ENCODE measurements at places on chromosomes 1 and 21.

DNA sequence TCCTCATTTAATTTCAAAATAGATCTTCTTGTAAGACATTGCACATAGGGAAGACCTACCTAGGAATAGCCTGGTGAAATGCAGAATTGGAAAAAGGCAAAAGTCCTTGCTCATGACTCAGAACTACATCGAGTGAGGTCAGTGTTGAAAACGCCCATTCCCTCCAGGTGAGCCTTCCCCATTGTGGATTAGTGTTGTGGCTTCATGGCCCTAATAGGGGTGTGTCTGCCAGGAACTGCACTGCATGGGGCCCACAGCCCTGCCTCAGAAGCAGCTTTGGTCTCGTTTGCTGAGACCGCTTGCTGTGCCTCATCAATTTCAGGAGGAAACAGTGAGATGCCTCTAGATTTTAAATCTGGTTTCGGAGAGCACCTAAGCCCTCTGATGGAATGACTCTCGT lies 17.0 kb downstream of the TFF3 start:
- DNase-seq = no peak

GRCh38 chr1:113657556-113658063 lies 101.7 kb downstream of the PHTF1 start:
- no peak for DNase-seq

DNA sequence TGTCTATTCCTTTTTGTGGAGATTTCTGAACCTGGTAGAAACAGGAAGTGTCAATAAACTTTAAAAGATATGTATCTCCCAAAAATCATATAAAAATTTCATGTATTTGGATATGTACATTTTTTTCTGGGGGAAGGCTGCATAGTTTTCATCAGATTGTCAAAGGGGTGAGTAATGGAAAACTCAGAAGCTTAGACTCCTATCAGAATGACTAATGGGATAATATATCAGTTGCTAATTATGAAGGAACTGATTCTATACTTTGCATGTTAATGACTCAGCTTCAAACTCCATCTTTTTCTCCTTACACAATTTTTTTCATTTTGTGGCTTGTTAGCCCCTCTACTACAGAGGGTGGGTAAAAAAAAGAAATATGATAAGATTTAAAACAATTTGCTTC lies 55.9 kb downstream of the GON4L start:
- DNase-seq = no peak

GRCh38 chr1:107254306-107254705 lies 113.5 kb downstream of the NTNG1 start:
- DNase-seq = no peak

DNA sequence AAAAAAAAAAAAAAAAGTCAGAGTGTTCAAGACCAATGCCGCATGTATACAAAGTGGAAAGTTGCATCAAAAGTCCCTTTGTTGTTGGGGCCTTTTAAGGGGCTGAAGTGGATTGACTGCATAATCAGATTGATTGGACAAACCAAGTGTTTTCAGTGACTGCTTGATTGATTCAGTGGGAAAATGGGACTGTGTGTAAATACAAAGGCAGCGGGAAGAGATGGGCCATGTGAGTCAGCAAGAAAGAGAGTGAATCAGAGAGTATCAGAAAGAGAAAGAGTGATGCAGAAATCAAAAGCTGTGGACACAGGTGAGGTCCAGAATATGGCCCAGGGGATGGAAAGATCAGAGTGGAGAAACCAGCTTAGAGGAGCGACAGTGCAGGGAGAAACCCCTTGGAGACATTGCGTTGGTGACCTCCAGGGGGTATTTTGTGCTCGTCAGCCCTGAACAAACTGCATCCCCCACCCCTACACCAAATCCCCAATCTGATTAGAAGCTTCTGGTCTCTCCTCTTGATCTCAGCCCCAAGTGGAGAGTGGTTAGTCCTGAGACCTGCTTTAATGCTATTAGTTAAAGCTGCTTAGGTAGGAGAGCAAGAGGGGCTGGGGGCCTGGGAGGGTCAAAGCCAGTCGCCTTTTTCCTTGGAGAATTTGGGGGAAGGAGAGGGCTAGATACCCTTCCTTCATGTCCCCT lies 5.1 kb upstream of the ETV3L start:
- no peak for DNase-seq

DNA sequence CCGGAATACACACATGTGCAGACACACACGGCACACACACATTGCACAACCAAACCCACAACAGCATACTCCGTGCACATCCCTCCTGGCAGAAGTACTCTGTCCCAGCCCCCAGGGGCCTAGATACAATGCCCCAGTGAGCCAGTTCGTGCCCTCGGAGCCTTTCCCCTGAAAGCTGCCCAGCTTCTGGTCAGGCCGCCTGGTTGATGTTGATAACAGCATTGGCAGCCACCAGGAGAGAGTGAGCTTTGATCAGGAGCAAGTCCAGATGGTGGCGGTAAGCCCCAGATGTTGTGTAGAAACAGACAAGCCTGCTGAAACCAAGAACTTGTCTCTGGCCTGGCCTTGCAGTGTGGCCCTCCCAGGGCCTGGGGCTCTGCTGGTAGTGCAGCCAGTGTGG lies 109.1 kb downstream of the GRIK3 start:
- DNase-seq = no peak

DNA sequence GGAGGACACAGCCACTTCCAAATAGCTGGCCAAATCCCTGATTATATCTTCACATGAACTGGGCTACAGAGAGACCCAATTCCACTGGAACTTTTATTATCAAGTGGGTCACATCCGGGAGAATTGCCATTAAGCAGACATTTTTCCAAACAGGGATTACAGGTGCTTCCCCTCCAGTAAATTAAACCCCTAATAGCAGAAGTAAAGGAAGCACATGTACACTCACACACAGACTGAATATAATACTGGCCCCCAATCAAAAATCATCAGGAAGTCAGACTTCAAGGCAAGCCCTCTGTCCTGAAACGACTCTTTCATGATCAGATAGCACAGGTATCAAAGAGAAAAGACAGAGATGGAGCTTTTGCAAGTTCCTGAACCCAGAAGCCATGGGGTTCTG lies 118.6 kb upstream of the PPP2R5A start:
- DNase-seq = no peak

DNA sequence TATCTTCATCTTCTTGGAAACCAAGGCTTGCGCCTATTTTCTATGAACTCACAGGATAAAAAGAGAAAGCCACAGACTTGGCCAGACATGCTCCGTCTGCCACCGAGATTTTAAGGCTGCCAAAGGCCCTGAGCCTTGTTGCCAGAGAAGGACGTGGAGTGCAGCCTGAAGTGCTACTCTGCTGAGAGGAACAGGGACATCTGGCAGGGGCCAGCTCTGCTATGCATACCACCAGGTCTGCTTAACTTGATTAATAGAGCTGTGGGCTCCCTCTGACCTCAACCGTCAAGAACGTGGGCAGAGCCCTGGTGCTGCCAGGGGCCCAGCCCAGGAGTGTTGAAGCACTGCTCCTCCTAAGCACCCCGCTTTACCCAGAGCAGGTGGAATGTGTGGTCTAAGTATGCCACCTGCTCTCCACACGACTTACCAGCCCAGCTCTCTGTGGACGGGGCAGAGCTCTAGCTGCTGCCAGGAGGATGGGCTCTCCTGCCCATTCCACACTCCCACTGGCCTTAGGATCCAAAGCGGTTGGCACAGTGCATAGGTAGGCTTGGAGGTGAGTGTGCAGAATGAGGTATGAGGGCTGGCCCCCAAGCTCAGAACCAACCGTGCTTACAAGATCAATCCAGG lies 10.6 kb downstream of the HCRTR1 start:
- no peak for DNase-seq

DNA sequence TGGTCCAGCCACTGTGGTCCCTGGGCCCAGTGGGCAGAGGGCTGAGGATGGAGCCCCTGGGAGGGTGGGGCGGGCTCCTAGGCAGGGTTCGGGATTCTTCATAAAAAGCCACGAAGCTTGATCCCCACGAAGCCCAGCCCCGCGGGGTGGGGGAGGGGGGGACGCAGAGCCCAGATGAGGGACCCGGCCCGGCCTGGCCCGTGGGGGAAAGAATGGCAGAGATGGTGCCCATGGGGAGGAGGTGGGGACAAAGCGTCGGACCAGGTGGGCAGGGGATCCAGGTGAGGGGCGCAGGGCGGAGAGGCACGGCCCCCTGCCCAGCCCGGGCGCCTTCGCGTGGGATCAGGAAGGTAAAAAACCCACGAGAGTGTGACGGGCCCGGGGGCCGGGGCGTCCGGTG lies 6.0 kb upstream of the SMIM12 start:
- no peak for DNase-seq

DNA sequence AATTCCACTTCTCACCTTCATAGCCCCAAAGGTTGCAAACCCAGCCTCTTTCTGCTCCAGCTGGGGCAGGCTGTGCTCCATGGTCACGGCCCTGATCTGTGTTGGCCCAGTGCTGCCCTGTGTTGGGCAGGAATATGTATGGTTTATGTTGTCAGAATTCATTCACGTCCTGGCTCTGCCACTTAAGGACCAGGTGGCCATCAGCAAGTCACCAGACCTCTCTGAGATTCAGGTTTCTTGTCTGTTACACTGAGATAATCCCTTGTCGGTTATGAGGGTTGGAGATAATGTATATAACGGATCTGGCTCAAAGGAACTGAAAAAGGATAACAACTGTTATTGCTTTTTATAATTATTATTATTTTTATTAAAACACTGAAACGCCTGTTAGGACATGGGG lies 39.1 kb upstream of the SELENON start:
- no peak for DNase-seq

- DNase-seq = no peak
Measured at GRCh38 chr1:4597020-4597419, 57.4 kb upstream of the AJAP1 start.

GRCh38 chr1:234780112-234780511 lies 170.1 kb upstream of the IRF2BP2 start:
- no peak for DNase-seq

GRCh38 chr21:21101911-21102310 lies 103.7 kb downstream of the NCAM2 start:
- DNase-seq = no peak

DNA sequence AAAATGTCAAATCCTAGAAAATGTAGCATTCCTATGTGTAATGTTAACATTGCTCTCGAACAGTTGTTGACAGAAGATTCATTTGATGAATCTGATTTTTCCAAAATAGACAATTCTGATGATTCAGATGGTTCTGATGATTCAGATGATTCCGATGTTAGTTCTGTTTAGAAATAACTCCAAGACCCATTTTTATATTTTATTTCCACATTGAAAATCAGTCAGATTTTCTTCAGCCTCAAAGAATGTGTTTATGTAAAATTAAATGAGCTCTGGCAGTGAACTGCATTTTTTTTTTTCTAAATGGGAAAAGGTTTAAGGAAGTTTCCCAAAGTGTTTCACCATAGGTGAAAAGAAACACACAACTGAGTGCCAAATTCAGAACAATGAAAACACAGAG lies 136.5 kb downstream of the TSEN15 start:
- DNase-seq = no peak

GRCh38 chr1:67213164-67213563 lies 46.9 kb downstream of the IL23R start:
- peak; percentile 22 for DNase-seq

- DNase-seq = no peak
Measured at GRCh38 chr1:32798191-32798590, 19.0 kb downstream of the YARS1 start.

DNA sequence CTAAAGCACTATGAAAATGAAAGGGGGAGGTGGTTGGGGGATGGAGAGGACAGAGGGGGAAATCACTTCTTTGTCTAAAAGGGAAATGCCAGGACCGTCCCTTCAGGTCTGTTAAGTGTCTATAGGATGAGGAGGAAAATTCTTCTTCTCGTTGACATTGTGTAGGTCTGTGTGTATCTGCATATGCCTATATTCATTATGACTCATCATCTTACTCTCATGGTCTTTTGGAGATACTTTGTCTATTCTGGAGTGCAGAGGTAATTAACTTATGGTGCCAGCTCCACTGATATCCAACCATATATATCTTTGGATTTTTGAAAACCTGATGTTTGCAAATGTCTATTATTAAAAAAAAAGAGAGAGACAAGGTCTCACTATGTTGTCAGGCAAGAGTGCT lies 143.7 kb downstream of the PBX1 start:
- DNase-seq = no peak

DNA sequence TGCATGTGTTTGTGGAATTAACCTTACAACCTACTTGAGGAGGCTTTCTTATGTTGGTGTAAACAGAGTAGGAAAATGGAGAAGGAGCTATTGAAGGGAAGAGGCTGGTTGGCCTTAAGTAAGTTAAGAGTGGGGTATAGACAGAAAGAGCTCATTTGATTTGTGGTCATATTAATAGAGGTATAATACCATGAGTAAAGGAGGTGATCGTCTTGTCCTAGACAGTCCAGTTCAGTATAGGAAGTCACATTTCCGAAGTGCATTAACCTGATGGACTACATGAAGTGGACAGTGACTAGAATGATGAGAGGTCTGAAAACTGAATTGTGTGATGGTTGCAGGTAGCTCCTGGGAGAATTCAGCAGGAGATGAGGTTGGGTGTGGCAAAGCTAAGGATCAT lies 215.4 kb upstream of the ZC3H12A start:
- no peak for DNase-seq

DNA sequence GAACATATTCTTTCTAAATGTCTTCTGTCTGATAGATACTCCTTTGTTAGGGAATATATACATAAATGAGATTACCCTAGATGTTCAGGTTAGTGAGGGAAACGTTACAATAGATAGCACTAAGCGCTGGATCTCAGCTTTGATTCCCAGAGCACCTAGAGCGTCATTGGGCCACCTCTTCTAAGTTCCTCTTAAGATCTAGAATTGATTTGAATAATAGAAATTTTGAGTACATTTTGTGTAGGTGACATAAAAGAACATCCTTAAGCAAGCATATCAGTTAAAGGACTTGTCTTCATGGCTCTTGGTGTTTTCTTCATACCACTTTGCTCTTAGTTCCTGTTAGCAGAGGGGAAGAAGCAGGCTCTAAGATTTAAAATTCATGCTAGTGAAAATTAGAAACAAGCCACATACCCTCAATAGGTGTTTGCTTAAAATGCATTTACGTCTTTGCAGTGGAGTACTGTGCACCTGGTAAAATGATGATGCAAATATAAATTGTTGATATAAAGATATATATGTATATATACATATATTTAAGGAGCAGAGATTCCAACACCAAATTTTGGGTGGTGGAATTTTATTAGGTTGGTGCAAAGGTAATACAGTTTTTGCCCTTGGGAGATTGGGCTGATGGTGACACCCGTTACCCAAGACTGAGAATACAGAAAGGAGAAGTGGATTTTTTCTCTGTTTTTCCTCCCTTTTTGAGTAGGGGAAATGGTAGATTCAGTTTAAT lies 47.1 kb downstream of the DYRK1A start:
- DNase-seq = no peak

GRCh38 chr1:155158991-155159390 lies 14.1 kb downstream of the KRTCAP2 start:
- DNase-seq = no peak

All from HCT116 (cell line).